ENCODE measurements at places on chromosomes 11 and 22. TPM values are rescaled to one million over a fixed set of nuclear protein-coding genes. Genes with fewer than 3 reads are reported as not detected.

The SOX10 gene
- total RNA-seq = not detected

The CREB3L1 gene
- 60.9 TPM for total RNA-seq

The PSMD13 gene
- total RNA-seq = 119 TPM

The OR4D5 gene
- not detected for total RNA-seq

The RTN4R gene
- 1.2 TPM for total RNA-seq

The TTC12 gene
- total RNA-seq = 10.0 TPM

The TIGD3 gene
- not detected for total RNA-seq

The MS4A15 gene
- total RNA-seq = not detected

The C22orf23 gene
- total RNA-seq = not detected

The CD3G gene
- not detected for total RNA-seq

The LARGE2 gene
- not detected for total RNA-seq

The GLB1L3 gene
- total RNA-seq = not detected

The POTEH gene
- not detected for total RNA-seq

The CHST1 gene
- total RNA-seq = 6.3 TPM

The RASSF10 gene
- not detected for total RNA-seq

The PAX6 gene
- not detected for total RNA-seq

The CASP5 gene
- not detected for total RNA-seq

The FADS3 gene
- 137 TPM for total RNA-seq

The SEPTIN3 gene
- total RNA-seq = 0.35 TPM

The SCGB2A2 gene
- not detected for total RNA-seq

The OR52B6 gene
- not detected for total RNA-seq

The PKNOX2 gene
- 5.9 TPM for total RNA-seq

The INTS4 gene
- total RNA-seq = 15.1 TPM

The PDE3B gene
- total RNA-seq = 0.34 TPM

The SCGB1C1 gene
- not detected for total RNA-seq

The OR2D2 gene
- total RNA-seq = not detected

Data from pericardium fibroblast (primary cell).